ENCODE measurements at places on chromosomes 6 and 20. TPM values are rescaled to one million over a fixed set of nuclear protein-coding genes. Genes with fewer than 3 reads are reported as not detected.

Gene TCFL5
- 23.7 TPM for total RNA-seq

- no peak for DNase-seq
These were observed 5.6 kb downstream of the ANKS1A start for GRCh38 chr6:34894693-34895092.

DNA sequence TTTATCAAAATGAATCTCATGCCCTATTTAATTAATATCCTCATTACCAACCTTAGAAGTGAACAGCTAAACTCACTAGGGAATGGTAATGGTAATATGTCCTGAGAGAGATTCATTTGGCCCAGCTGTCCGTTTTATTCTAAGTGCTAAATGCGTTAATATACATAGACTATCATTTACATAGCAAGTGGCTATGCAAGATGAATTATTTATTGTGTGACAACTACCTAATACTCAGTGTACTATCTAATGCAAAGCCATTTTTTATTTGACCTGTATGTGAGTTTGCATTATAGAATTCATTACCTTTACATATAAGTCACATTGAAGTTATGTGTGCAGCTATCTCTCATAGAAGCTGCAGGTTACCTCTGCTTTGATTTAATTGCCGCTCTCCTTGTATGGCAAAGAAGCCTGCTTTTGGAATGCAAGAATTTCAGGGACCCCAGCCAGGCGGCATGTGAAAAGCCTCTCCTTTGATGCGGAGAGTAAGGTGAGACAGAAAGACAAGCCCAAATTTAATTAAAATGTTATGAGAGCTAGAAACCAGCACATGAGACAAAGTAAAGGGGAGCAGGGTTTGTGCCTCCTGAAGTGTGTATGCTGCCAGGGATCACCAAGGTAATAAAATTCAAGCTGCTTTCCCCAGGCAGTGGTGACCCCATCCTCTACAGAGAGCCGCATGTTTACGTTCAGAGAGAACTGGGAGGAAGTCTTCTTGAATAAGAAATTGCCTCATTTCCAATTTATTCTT lies 693.0 kb upstream of the MAP3K7 start:
- DNase-seq: no peak

GRCh38 chr20:17799575-17800227 lies 99.9 kb downstream of the BANF2 start:
- no peak for DNase-seq

Gene ZDHHC14
- 3.5 TPM for total RNA-seq

Gene ACTL10
- not detected for total RNA-seq

DNA sequence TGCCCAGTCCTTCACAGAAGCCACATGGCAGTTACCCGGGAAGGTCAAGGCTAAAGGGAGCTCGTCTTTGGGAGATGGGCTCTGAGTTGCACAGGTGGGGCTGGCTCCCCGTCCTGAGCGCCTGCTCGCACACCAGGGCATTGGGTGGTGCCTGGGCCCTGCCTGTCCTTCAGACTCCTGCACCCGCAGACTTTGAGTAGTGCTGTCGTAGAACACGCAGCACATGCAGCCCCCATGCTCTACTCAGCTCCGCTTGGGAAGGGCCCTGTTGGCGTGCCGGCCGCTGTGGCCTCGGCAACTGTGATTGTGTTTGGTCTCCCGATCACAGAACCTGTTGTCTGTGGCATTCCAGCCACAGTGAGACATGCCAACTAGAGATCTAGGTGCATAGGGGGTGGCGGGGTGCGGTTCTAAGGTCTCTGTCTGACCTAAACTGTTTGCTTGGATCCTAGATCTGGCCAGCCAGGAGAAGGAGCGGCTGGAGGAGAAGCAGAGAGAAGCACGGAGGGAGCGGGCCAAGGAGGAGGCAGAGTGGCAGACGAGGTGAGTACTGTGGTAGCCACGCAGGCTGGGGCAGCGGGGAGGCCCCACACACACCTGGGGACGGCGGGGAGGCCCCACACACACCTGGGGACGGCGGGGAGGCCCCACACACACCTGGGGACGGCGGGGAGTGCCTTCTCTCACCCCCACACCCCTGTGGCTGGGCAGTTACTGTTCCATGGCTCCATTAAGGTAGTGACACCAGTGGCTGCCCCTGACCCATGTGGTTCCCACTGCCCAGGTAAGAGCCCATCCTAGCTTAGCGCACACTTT lies 11.3 kb upstream of the ADRM1 start:
- DNase-seq: no peak

- no peak for DNase-seq
These were observed 29.5 kb downstream of the SLCO4A1 start for GRCh38 chr20:62671765-62672164.

Gene LINC00237
- not detected for total RNA-seq

GRCh38 chr20:31758521-31758920 lies 19.4 kb downstream of the TPX2 start:
- no peak for DNase-seq

Gene DNMT3B
- 6.2 TPM for total RNA-seq

Gene DYNLT2
- total RNA-seq: 2.8 TPM

- no peak for DNase-seq
These were observed 219.5 kb downstream of the TFAP2C start for GRCh38 chr20:56848561-56848960.

GRCh38 chr6:94270091-94270948 lies 851.0 kb upstream of the EPHA7 start:
- DNase-seq: no peak

DNA sequence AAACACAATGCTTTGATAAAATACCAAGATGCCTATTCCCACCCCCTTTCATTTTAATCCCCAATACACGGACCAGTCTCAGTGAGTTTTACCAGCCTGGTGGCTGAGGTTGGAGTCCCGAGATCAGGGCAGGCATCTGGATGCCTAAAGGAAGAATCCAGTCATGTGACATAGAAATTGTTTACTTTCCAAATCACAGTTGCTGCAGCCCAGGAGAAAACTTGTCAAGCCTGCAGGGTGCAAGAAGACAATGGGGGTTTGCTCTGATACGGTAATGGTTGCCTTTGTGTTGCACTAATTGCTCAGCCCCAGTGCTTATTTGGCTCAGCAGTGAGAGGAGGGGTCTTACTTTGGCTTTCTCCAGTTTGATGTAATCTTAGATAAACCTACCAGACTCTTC lies 308.5 kb upstream of the POU3F2 start:
- DNase-seq: no peak

GRCh38 chr6:147983581-147984366 lies 358.9 kb upstream of the SASH1 start:
- no peak for DNase-seq

GRCh38 chr6:108408861-108409260 lies 114.0 kb downstream of the AFG1L start:
- DNase-seq: no peak

GRCh38 chr6:19715167-19715551 lies 122.0 kb upstream of the ID4 start:
- DNase-seq: peak; percentile 20

All from A172 (cell line).